ENCODE measurements at places on chromosomes 4 and X.

DNA sequence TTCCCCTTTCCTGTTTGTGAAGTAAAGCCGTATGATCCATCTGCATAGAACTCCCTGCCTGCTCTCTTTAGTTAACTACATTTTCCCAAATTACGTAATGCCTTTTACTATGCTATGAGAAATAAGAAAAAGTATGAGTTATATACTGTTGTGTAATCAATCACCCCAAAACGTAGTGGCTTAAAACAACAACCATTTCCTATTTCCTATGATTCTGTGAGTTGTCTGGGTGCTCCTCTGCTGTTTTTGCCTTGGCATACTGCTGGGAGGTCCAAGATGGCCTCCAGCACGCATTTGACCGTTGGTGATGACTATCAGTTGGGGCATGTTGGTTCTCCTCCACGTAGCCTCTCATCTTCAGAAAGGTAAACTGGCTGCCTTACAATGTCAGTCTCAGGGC lies 39.8 kb downstream of the BBS12 start:
- DNase-seq = no peak

DNA sequence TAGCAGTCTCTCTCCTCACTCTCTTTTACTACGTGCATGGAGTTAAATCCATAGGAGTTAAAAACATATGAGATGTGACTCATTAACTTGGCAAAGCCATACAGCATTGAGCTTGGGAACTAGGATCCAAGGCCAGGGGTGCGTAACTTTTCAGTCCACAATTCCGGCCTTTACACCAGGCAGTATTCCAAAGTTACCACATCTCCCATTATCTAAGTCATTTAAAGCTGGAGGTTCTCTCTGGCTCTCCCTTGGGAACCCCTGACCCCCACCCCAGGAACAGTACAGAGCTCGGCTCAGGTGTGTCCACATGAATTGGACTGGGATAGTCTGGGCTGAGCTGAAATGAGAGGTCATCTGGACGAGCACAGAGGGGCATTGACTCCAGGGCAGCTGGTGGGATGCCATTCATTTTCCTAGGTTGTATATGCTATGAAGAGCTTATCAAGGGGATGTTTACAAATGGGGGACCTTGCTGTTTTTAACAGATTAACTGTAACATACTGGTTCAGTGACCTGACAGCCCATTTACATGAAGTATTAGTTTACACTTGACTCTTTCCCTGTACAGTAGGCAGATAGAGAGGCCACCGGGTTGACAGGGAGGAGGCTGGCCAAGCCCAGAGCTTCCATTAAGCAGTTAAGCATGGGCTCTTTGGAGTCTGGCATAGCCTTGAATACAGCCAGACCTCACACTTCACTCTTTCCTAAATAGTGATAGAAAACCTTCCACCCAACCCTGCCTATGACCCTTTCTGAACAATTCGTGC lies 128.8 kb downstream of the RAB28 start:
- no peak for DNase-seq

- DNase-seq = no peak
These were observed 1.8 kb downstream of the CA5B start for GRCh38 chrX:15739886-15740285.

DNA sequence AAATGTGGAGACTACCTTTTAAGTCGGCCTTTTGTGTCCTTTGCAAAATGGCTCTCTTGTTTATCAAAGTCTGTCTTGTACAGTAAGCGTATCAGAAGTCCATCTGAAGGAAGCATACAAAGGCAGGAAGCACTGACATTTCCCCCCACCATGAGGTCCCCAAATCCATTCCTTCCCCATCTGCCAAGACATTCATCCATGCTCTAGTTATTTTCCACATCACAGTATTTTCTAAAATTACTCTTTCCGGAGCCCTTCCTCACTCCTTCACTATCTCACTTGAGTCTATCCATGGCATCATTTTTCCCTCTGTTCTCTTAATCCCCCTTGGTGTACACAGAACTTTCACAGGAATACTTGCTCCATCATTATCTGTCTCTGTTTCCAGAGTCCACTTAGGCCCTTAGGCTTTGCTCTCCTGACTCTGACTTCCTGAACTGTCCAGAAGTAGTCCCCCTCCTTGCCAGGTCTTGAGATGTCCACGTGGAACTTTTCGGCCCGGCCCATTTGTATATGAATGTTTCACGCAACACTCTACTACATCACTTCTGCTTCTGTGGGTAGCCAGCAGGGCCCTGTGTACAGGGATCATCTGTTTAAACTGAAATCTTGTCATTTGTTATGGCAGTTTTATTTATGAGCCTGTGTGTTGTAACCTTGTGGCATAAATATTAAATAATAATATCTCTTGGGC lies 2.1 kb downstream of the SEL1L3 start:
- no peak for DNase-seq

DNA sequence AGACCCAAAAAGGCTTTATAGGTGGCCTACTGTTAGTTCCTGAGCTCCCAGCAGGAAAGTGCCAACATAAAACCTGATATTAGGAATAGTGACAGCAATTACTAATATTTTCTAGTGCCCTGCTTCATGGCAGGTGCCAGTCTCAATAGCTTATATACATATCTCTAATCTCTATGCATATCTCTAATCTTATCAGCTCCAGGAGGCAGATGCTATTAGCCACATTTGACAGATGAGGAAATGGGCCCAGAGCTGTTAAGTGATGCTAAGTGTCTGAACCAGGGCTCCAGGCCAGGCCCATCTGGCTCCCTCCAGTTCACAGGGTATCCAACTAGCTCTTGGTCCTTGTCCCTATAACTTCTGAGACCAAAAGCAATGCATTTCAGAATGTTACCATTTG lies 142.5 kb downstream of the CHIC2 start:
- no peak for DNase-seq

- DNase-seq = no peak
These were observed 17.0 kb downstream of the PDGFC start for GRCh38 chr4:156954587-156954986.

- DNase-seq = no peak
These were observed 64.9 kb upstream of the SCOC start for GRCh38 chr4:140308366-140309123.

DNA sequence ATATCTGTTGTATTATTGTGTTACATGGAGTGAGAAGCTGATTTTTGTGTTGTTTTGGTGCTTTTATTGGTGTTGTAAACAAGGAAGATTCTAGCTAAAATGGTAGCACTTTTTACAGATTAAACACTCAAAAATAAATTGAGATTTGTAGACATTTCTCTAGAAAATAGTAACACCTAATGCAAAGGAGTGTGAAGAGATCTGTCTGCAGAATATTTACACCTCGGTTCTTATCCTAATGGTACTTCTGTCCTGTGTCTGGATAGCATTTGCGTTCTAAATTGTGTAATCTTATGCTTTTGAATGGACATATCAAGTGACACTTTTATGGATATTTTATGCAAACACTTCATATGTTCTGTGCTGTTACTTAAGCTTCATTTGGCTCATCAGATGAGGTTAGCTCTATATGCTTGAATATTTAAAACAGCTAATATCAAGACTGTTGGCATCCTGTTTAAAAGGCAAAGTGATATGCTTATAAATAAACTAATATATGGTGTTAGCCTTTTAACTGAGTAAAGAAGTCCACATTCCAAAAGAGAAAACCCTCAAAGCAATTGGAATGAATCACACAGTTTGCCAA lies 6.0 kb downstream of the PCDH7 start:
- no peak for DNase-seq

GRCh38 chr4:152510349-152511147 lies 25.3 kb downstream of the FBXW7 start:
- DNase-seq = no peak

GRCh38 chr4:180669680-180670079 lies 1573.5 kb upstream of the TENM3 start:
- DNase-seq = no peak

All from osteocyte (in vitro differentiated cells).